ENCODE measurements at places on chromosomes 1 and 21. TPM values are rescaled to one million over a fixed set of nuclear protein-coding genes. Genes with fewer than 3 reads are reported as not detected.

Gene AUNIP
- total RNA-seq, result 7.4 TPM

Gene LCE4A
- total RNA-seq, result not detected

Gene ASPM
- 18.3 TPM for total RNA-seq

Gene HHIPL2
- total RNA-seq, result 0.28 TPM

Gene GUCA2B
- total RNA-seq, result not detected

Gene C1orf87
- not detected for total RNA-seq

Gene OR2L2
- not detected for total RNA-seq

Gene CNR2
- 0.20 TPM for total RNA-seq

Gene TNFRSF1B
- 169 TPM for total RNA-seq

GRCh38 chr1:198304431-198304830 lies 147.6 kb downstream of the NEK7 start:
- H3K4me1 ChIP-seq, result no peaks in the 10 kb centered on the region
- H3K27me3 ChIP-seq, result no peaks in the 10 kb centered on the region
- DNase-seq, result no peak
- H3K27ac ChIP-seq, result no peak overlapping the region

DNA sequence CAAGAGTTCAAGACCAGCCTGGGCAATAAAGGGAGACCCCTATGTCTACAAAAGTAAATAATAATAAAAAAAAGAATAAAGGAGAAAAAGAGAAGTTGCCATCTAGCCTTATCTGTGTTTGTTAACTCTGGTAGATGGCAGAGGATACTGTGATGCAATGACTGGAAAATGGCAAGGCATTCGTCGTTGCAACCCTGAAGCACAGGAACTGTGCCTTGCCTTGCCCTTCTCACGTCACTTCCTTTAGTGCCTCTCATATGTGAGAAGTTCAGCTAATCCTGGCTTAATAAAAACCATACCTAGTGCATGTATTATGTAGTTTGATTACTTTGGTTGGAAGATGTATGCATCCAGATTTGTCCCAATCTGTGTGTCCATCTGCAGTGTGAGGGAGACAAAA lies 25.8 kb upstream of the PIGC start:
- no peaks in the 10 kb centered on the region for H3K36me3 ChIP-seq
- H3K27ac ChIP-seq, result no peak overlapping the region
- no peak for DNase-seq
- H3K4me3 ChIP-seq, result no peak overlapping the region

- DNase-seq, result peak; percentile 22
- H3K4me3 ChIP-seq, result peak within 1 kb of the TSS; percentile 64
- H3K27me3 ChIP-seq, result no peaks in the 10 kb centered on the region
Measured at GRCh38 chr1:155127105-155127966, at the start of gene EFNA1. Gene EFNA1, plus strand, starts transcription at chr1:155127876. Its CDS starts 102 bp downstream, at chr1:155127978.

GRCh38 chr21:42097860-42098454 lies 26.8 kb downstream of the UMODL1 start:
- H3K27me3 ChIP-seq, result no peaks in the 10 kb centered on the region
- H3K36me3 ChIP-seq, result no peaks in the 10 kb centered on the region
- no peak overlapping the region for H3K4me3 ChIP-seq
- no peak for DNase-seq
- H3K27ac ChIP-seq, result no peak overlapping the region
- no peaks in the 10 kb centered on the region for H3K4me1 ChIP-seq

- H3K27me3 ChIP-seq, result no peaks in the 10 kb centered on the region
- H3K4me1 ChIP-seq, result no peaks in the 10 kb centered on the region
- DNase-seq, result no peak
- no peak overlapping the region for H3K4me3 ChIP-seq
- no peaks in the 10 kb centered on the region for H3K36me3 ChIP-seq
Measured at GRCh38 chr1:2803931-2804627, 2.6 kb upstream of the TTC34 start.

GRCh38 chr1:184315254-184315653 lies 71.6 kb upstream of the C1orf21 start:
- no peaks in the 10 kb centered on the region for H3K4me1 ChIP-seq
- no peaks in the 10 kb centered on the region for H3K27me3 ChIP-seq
- no peak overlapping the region for H3K4me3 ChIP-seq
- no peaks in the 10 kb centered on the region for H3K36me3 ChIP-seq

DNA sequence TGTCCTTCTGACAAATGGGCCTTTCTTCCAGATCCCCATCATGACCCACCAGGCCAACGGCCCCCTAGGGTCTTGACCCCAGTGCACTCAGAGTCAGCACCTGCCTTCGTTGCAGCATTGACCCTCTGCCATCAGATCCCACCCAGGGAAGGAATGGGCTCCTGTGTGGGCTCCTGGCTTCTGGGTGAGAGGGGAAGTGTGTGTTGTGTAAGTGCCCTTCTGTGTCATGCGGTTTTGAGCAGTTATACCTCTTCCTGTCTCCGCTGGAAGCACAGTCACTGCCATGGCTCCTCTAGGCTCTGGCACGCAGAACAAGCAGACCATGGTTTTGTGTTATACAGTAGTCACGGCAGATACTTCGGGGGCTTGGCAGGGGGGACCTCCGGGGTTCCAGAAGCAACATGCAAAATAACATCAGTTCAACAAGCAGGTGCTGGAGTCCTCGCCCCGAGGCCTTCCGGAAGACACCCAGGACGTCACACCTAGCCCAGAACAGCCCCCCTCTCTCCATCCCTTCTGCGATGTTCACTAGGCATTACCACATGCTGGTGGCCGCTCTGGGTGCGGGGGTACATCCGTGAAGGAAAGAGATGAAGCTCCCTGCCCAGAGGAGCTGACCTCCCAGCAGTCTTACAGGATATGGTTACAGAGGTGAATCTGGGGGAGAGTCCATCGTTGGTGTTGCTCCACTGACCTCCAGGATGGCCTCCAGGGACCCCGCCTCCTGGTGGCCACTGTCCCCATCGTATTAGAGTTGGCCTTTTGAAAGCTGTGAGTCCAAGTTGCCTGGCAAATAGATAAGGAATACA lies 17.4 kb upstream of the KCNAB2 start:
- DNase-seq, result peak; percentile 78
- H3K27me3 ChIP-seq, result no peaks in the 10 kb centered on the region
- peak overlapping the region; percentile 92 for H3K4me3 ChIP-seq
- H3K36me3 ChIP-seq, result peaks cover 7% of the 10 kb centered on the region
- peak overlapping the region; percentile 90 for H3K27ac ChIP-seq
- H3K4me1 ChIP-seq, result peaks cover 80% of the 10 kb centered on the region

DNA sequence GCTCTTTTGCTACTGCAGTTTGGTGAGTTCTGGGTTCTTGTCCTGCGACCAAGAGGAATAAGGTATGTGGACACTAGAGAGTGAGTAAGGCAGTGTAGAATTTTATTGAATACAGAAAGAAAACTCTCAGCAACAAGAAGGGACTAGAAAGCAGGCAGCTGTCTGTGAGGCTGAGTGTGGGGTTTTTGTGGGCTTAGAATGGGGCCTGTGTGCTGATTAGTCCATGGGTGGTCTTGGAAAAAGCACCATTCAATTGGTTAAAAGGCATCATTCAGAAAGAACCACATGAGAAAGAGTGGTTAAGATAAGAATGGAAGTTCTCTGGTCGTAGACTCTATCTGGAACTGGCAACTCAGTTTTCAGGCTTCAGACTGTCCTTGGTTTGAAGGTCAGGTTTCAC lies 298.8 kb downstream of the TGFB2 start:
- H3K4me3 ChIP-seq, result no peak overlapping the region
- no peaks in the 10 kb centered on the region for H3K4me1 ChIP-seq

- H3K27ac ChIP-seq, result no peak overlapping the region
- H3K4me3 ChIP-seq, result no peak overlapping the region
- DNase-seq, result no peak
Measured at GRCh38 chr1:198391393-198392020, 149.0 kb downstream of the ATP6V1G3 start.

DNA sequence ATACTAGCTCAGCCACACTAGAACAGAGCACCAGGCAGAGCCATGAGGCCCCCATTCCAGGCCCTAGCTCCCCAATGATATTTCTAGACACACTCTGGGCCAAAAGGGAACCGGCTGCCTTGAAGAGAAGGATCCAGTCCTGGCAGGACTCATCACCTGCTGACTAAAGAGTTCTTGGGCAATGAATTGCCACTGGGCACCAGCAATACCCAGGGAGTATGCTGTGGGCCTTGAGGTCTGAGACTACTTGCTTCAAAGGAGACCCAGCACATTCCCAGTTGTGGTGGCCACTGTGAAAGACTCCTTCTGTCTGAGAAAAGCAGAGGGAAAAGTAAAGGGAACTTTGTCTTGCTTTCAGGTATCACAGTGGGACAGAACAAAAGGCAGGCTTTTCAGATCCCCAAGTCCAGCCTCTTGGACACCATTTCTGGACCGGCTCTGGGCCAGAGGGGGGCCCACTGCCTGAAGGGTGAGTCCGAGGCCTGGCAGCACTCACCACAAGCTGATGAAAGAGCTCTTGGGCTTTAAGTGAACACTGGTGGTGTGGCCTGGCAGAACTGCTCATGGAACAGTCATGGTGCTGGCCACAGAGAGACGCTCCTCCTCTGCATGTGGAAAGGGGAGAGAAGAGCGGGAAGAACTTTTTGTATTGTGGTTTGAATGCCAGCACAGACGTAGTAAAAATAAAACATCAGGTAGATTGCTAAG lies 72.5 kb downstream of the CDC42BPA start:
- H3K36me3 ChIP-seq, result no peaks in the 10 kb centered on the region
- no peaks in the 10 kb centered on the region for H3K27me3 ChIP-seq
- no peaks in the 10 kb centered on the region for H3K4me1 ChIP-seq
- no peak overlapping the region for H3K4me3 ChIP-seq

GRCh38 chr1:116396769-116397168 lies 23.7 kb downstream of the ATP1A1 start:
- H3K36me3 ChIP-seq, result peaks cover 100% of the 10 kb centered on the region
- no peak overlapping the region for H3K4me3 ChIP-seq
- peaks cover 4% of the 10 kb centered on the region for H3K4me1 ChIP-seq
- H3K27me3 ChIP-seq, result no peaks in the 10 kb centered on the region
- no peak overlapping the region for H3K27ac ChIP-seq
- DNase-seq, result no peak

GRCh38 chr1:154871374-154871773 lies 1.3 kb upstream of the KCNN3 start:
- no peak overlapping the region for H3K27ac ChIP-seq
- peaks cover 13% of the 10 kb centered on the region for H3K27me3 ChIP-seq
- no peak for DNase-seq
- H3K4me3 ChIP-seq, result no peak overlapping the region
- no peaks in the 10 kb centered on the region for H3K36me3 ChIP-seq
- H3K4me1 ChIP-seq, result no peaks in the 10 kb centered on the region

DNA sequence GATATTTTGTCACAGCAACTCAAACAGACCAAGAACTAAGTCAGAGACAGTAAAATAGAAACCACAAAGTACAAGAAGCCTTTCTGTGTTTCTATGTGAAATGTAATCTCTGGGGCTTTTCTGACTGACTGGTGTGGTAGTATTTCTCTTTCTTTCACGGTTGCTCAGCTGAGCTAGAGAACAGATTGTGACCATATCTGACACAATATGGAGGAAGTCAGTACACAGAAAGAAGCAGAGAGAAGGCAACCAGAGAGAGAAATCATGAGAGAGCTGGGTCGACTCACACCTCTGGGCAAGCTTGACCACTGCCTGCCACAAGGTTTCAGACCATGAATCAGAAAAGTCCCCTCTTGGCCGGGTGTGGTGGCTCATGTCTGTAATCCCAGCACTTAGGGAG lies 208.9 kb upstream of the GREM2 start:
- no peak overlapping the region for H3K27ac ChIP-seq
- H3K27me3 ChIP-seq, result no peaks in the 10 kb centered on the region
- H3K4me1 ChIP-seq, result no peaks in the 10 kb centered on the region
- no peak overlapping the region for H3K4me3 ChIP-seq
- no peak for DNase-seq

DNA sequence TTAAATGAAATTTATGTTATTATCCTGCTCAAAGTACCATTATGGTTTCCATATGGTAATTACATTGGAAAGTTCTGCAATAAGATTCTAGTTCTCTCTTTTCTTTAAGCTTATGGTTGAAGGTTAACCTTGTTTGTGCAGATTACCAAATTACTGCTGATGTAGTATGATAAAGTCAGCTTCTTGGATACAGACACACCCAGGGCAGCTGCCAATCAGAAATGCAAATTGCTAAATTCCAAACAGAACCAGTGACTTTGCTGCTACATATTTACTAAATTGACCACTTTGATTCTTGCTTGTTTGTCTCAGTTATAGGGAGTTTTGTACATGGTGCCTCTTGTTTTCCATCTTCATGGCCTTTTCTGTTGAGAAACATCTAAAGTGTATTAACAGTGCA lies 26.5 kb downstream of the GNAT2 start:
- H3K4me1 ChIP-seq, result no peaks in the 10 kb centered on the region
- DNase-seq, result no peak
- no peak overlapping the region for H3K4me3 ChIP-seq
- no peaks in the 10 kb centered on the region for H3K27me3 ChIP-seq

DNA sequence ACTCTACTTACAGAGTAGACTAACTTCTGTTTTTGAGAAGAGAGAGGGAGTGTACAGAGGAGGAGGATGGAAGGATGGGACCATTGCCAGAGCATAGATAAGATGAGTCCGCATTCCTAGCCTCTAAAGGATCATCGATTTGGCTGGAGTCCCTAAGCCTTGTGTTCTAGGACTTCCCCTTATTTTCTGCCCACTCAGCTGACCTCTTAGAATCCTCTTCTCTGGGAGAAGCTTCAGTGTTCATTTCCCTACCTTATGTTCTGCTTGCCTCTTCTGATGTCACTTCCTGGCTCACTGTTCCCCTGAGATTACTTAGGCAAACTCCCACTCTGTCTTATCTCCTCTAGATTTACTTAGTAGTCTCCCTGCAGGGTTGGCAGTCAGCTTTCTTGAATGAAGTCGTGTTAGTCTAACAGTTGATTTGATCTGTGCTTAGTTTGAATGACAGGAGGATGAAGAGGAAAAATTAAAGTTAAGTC lies 156.7 kb downstream of the SYT2 start:
- no peak overlapping the region for H3K4me3 ChIP-seq
- H3K27me3 ChIP-seq, result no peaks in the 10 kb centered on the region
- H3K27ac ChIP-seq, result no peak overlapping the region
- no peaks in the 10 kb centered on the region for H3K36me3 ChIP-seq

DNA sequence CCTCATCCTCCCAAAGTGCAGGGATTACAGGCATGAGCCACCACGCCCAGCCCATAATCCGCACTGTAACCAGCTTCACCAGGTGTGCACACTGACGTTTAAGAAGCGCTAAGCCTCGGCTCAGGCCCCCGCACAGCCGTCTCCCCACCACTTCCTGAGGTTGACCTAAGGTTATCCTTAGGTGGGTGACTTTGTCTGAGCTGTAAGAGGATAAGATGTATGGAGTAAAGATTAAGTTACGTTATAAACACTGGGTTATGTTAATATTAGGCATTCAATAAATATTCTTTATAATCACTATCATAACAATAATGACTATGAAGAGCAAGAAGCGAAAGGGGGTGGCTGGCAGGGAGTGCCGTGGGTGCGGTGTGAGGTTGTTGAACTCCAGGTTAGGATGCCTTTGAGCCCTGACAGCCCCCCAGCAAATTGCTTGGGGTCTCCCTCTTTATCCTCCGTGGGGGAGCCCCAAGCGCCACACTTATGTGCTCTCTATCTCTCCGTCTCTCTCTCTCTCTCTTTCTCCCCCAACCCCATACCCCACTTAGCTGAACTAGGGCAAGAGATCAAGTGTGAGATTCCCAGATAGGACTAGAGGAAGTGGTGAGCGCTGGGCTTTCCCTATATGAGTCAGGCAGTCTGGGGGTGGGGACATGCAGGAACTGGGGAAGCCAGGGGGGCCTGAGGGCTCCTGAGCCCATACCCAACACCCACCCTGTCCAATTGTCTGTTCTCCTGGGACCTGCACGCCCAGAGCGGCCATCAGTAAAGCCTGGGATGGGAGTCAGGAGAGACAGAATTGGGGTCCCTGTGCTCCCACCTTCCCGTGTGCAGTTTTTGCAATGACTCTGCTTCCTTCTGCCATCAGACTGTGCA lies 7.6 kb downstream of the EFHD2 start:
- peaks cover 45% of the 10 kb centered on the region for H3K4me1 ChIP-seq
- no peaks in the 10 kb centered on the region for H3K36me3 ChIP-seq
- DNase-seq, result peak; percentile 63
- no peaks in the 10 kb centered on the region for H3K27me3 ChIP-seq
